ENCODE measurements at places on chromosomes 7 and 10. TPM values are rescaled to one million over a fixed set of nuclear protein-coding genes. Genes with fewer than 3 reads are reported as not detected.

GRCh38 chr7:98474558-98474957, 73.7 kb upstream of the BAIAP2L1 start:
- DNase-seq, result no peak

GRCh38 chr7:83465643-83466042, 183.3 kb downstream of the SEMA3E start:
- DNase-seq, result no peak

The GIMAP5 gene
- total RNA-seq, result not detected

- no peak for DNase-seq
Observed at GRCh38 chr7:155507576-155507975, 38.8 kb downstream of the CNPY1 start.

The TSC22D4 gene
- 45.4 TPM for total RNA-seq

DNA sequence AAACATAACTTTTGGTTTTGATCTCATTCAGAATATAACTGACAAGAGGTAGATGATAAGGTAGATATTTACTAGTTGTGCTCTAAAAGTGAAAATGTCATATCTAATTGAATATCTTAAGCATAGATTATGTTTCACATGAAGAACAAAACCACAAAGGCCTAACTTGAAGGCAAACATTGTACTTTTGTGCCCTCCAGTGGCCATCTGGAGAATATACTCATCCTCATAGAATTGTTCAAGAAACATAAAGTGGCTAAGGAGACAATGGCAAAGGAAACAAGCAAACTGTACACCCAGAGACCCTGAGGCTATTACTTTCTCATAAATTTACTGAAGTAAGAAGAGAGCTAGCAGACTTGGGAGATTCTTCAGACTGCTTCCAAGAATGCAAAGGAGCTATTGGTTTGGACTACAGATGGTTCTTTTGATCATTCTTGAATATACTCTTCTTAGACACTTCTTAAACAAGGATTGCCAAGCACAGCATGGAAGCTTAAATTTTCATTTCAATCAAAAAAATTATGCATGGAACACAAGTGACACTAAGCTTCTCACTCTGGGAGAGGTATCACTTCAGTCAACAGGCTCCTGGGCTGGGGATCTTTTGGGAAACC, 98.2 kb upstream of the DKK1 start:
- peak; percentile 39 for DNase-seq

- no peak for DNase-seq
Observed at GRCh38 chr10:3813986-3814837, 29.2 kb upstream of the KLF6 start.

The OR6V1 gene
- not detected for total RNA-seq

- no peak for DNase-seq
Observed at GRCh38 chr10:109866168-109866994, 56.9 kb downstream of the XPNPEP1 start.

DNA sequence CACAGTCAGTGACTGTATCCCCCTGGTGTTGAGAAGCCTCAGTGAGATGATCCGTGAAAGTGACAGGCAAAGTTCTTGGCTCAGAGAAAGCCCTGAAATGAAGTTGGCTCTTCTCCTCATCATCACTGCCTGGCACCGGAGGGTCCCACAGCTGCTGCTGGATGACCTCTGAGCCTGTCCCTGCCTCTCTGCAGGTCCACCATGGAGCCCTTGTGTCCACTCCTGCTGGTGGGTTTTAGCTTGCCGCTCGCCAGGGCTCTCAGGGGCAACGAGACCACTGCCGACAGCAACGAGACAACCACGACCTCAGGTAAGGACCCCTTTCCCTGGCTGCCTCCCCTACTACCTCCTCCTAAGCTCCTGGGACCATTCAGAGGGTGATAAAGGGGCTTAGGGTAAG, 85.5 kb downstream of the MKI67 start:
- no peak for DNase-seq

GRCh38 chr7:31857172-31857571, 170.2 kb downstream of the PPP1R17 start:
- no peak for DNase-seq

- DNase-seq, result no peak
Observed at GRCh38 chr7:155818154-155818819, 6.0 kb upstream of the SHH start.

The PRKG1 gene
- total RNA-seq, result 0.17 TPM

The FIS1 gene
- total RNA-seq, result 215 TPM

GRCh38 chr10:24589265-24589664, 134.4 kb downstream of the ARHGAP21 start:
- DNase-seq, result no peak

The NUTM2A gene
- total RNA-seq, result 0.69 TPM

DNA sequence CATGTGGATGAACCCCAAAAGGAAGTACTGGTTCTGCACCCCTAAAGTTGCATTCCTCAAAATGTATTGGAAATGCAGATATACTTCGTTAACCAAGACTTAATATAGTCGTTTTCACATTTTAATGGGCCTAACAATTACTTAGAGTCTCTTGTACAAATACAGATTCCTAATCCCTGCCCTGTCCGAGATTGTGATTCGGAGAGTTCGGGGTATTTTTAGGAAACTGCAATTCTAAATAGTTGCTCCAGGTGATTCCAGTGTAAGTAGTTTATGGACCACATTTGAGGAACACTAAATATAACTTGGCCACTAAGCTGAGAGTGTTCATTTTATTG, 830 bp downstream of the TRUB1 start:
- no peak for DNase-seq

DNA sequence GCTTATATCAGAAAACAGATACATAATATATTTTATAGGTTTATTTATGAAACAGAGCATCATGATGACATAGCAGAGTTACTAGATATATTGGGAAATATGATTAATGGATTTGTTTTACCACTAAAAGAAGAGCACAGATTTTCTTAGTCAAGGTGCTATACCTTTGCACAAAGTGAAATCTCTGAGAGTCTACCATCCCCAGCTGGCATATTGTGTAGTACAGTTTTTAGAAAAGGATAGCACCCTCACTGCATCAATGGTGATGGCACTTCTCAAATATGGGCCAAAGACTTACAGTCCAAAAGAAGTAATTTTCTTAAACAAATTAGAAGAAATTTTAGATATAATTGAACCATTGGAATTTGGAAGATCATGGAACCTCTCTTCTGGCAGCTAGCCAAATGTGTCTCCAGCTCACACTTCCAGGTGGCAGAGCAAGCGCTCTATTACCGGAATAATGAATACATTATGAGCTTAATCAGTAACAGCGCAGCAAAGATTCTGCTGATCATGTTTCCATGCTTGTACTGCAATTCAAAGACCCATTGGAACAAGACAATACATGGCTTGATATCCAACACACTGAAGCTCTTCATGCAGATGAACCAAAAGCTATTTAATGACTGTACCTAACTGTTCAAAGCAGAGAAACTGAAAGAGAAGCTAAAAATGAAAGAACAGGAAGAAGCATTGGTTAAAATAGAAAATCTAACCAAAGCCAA, 21.9 kb upstream of the CREB3L2 start:
- no peak for DNase-seq

DNA sequence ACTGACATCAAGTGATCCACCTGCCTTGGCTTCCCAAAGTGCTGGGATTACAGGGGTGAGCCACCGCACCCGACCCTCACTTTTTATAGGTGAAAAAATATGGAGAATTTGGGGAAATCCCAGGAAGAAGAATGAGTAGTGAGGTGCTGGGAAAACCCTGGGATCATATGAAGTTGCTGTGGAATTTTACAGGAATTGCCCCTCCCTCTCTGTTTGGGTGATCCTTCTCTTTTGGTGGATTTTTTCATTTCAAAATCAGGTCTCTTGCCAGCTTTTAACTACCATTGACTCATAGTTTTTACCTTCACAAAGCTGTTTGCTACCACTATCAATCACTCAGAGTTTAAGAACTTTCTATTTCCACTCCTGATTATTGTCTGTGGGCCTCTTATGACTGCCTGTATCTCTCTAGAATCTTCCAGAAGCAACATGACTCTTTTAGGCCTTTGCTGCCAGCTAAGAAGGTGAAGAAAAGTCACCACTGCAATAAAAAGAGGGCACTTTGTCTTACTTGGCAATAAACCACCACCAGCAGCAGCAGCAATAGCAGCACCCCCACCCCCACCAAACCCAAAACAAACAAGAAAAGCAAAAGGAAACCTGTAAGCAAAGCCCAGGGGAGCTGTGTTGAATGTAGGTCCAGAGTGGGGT, 4.0 kb upstream of the GIMAP8 start:
- no peak for DNase-seq

The TRIM56 gene
- total RNA-seq, result 9.4 TPM

- DNase-seq, result no peak
Observed at GRCh38 chr7:138919216-138919615, 62.0 kb downstream of the KIAA1549 start.

The CPVL gene
- 31.3 TPM for total RNA-seq

GRCh38 chr10:97788552-97789442, 17.0 kb upstream of the SFRP5 start:
- no peak for DNase-seq
